ENCODE measurements at places on chromosomes 2 and 18.

DNA sequence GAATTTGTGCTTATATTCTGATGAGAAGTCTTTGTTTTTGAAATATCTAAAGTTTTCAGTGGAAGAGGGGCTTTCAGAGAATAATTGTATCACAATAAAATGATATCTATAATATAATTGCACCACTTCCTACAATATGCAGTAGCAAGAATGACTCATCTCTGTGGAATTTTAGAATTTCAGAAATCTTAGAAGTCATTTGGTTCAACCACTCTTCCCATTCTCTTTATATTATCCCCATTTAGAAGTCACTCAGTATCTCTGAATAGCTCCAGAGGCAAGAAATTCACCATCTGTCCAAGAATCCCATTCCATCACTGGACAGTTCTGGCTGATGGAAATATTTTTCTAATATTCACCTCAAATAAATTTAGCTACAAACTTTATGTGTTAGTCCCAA, 59.3 kb upstream of the CCDC68 start:
- DNase-seq: no peak

- DNase-seq: no peak
Measured at GRCh38 chr2:139439100-139439499, 658.9 kb upstream of the NXPH2 start.

DNA sequence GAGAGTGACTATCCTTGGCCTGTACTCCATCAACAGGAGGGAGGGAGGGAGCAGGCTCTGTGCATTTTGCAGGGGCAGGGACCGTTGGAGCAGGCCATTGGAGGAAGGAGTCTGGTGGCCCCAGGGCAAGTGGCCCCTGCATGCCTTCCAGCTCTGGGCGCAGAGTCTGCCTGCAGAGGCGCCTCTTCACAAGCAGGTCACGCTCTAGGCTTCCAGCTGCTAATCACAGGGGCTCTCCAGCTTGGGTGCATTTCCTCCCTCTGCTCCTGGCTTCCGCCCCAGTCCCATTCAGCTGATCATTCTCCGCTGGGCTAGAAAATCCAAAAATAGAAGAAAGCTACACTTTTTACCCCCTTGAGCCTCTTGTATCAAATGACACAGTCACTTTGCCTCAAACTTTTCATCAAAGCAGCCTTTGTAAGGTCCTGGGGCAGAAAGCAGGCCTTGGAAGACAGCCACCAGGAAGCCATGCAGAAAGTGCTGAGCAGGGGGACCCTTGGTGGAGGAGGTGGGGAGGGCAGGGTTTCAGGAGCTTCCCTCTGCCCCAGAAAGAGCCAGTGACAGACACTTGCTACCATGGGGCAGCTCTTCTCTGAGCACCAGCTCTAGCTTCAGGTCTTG, 11.3 kb downstream of the TMEM247 start:
- DNase-seq: peak; percentile 50

- DNase-seq: no peak
Measured at GRCh38 chr2:54635554-54636152, 87.8 kb upstream of the EML6 start.

DNA sequence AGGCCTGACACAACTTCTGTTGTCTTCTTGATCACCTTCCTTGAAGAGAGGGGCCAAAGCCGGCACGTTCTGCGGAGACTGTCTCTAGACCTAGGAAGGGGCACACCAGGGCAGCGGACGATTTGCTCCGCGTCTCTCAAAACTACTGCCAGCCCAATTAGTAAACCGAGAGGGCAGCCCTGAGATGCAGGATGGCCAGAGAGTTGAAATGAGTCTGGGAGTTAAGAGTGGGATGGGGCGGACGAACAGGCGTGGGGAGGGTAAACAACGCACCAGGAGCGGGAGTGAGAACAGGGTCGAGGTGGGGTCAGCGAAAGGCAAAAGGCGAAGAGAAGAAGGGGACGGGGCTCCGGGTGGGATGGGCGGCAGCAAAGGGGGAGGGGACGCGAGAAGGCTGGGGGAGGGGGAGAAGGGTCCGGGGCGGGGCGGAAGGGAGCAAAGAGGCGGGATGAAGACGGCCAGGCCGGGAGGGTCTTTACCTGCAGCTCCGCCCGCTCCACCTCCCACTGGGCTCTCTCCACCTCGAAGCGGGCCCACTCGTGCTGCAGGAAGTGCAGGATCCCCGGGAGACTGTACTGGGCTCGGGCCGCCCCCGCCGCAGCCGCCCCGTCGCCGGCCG, 476 bp downstream of the STRN start:
- DNase-seq: no peak

DNA sequence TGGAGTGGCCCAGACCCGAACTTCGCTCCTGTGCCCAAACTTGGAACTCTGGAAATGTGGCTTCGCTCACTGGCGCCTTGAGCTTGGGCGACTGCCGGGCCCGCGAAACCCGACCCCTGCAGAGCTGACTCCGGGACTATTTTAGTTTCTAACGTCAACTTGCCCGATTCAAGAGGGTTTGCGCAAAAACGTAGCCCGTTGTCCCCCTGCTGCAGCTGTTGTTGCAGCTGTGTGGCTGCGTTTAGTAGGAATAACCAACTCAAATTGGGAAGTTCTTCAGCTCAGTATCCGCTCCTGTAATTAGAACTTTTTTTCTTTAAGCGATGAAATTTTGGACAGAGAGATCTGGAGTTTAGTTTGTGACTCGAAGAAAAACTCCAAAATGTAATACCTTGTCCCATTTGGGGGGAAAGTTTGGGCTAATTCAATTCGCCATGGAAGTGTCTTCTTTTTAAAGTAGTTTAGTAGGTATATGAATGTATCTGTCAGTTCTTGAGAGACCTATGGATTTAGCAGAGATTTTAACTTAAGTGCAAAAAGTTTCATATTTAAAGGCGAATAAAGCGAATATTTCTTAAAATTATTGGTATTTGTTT, 559 bp downstream of the MYL12A start:
- DNase-seq: peak; percentile 49

DNA sequence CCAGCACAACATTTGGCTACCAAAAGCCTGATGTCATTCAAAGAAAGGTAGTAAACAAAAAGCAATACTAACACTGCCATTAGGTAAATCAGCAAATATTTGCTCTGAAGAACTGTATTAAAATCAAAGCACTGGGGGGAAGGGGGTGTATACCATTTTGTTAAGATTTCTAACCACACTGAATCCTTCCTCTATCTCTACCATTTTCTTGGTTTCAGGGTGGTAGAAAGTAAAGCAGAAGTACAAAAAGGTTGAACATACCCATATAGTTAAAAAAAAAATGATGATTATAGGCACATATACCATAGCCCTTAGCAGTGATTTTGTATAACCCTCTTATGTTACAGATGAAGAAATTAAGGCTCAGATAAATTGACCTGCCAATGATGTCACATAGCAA, 437.6 kb downstream of the ZEB2 start:
- DNase-seq: no peak

Data from inflammatory macrophage treated with lipopolysaccharide for 1 hour (primary cell).